ENCODE measurements at places on chromosomes 16 and 17. TPM values are rescaled to one million over a fixed set of nuclear protein-coding genes. Genes with fewer than 3 reads are reported as not detected.

- DNase-seq: no peak
Measured at GRCh38 chr17:73663614-73664013, 19.4 kb upstream of the SDK2 start.

Gene SMIM22
- total RNA-seq: 1.9 TPM

DNA sequence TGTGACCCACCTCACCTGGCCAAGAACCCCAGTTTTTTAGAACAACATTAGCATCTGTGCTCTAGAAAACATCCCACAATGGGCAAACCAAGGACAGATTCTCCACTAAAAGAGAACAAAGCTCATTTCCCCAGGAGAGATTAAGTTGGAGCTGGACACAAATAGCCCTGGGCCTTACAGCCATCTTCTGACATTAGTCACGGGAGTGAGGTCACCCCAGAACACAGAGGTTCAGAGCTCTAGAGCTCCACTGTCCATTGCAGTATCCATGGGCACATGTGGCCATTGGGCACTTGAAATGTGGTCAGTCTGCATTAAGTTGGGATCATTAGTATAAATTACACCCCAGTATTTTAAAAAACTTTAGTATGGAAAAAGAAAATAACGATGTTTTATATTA lies 47.6 kb upstream of the RBBP6 start:
- DNase-seq: no peak

DNA sequence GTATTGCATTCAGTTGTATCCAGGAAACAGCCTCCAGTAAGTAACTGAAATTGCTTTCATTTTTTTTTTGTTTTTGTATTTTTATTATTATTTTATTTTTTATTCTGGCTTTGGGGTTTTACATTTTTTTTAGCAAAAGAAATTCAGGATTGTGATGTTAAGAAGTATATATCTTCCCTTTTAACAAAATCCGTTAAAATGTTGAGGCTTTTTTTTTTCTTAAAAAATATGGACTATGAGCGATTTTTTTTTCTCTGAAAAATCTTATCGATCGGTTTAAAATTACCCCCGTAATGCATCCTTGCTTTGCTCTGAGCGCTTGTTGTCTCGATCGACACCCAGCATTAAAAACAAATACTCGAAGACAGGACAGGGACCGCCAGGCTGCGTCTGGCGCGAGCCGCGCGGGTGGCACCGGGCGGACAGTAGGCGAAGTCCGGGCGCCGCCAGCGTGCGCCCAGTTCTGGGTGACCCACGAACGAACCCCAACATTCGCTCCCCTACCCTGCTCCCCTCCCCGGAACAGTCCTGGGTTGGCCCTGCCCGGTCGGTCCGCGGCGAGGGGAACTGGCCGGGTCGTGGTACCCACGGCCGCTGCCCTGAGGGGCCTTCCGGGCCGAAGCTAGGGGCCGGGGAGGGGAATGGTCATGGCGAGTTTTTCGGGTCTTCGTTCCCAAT lies 482 bp downstream of the BAHCC1 start:
- DNase-seq: no peak

Gene OR4D1
- total RNA-seq: 0.17 TPM

GRCh38 chr17:39404542-39405378 lies 3.3 kb upstream of the FBXL20 start:
- DNase-seq: no peak

DNA sequence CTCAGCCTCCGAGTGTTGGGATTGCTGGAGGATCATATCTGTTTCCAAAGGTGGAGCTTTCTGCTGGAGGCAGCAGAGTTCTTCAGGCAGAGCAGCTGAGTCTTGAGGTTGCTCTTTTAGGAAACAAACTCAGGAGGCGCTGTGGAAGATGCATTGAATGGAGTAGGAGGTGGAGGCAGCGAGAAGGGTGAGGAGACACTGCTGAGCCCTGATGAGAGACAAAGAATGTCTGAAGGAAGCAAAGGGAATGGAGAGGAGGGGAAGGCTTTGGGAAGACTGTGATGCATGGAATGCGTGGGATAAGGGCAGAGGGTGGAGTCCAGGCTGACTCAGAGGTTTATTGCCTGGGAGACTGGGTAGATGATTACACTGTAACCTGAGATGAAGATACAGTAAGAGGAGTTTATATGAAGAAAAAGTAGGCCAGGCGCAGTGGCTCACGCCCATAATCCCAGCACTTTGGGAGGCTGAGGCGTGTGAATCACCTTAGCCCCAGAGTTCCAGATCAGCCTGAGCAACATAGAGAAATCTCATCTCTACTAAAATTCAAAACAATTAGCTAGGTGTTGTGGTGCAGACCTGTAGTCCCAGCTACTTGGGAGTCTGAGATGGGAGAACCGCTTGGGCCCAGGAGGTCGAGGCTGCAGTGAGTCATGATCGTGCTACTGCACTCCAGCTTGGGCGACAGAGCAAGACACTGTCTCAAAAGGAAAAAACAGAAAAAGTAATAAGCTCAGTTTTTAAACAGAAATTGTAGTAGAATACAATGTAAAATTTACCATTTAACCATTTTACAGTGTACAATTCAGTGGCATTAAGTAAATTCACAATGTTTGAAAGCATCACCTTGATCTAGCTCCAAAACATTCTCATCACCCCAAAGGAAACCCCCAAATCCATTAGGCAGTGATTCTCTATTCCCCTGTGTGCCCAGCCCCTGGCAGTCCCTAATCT lies 17.8 kb upstream of the TMEM219 start:
- DNase-seq: peak; percentile 19

DNA sequence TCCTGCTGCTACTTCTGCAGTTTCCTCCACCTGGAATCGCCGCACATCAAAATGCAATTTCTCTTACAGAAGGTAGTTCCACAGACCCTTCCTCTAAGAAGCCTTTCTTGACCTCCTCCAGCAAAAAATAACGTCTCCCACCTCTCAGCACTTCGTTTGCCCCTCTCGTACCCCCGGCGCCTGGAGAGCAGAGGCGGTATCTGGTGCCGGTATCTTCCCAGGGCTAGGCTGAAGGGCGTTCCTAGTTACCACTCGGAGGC lies 482 bp downstream of the DCTPP1 start:
- DNase-seq: no peak

DNA sequence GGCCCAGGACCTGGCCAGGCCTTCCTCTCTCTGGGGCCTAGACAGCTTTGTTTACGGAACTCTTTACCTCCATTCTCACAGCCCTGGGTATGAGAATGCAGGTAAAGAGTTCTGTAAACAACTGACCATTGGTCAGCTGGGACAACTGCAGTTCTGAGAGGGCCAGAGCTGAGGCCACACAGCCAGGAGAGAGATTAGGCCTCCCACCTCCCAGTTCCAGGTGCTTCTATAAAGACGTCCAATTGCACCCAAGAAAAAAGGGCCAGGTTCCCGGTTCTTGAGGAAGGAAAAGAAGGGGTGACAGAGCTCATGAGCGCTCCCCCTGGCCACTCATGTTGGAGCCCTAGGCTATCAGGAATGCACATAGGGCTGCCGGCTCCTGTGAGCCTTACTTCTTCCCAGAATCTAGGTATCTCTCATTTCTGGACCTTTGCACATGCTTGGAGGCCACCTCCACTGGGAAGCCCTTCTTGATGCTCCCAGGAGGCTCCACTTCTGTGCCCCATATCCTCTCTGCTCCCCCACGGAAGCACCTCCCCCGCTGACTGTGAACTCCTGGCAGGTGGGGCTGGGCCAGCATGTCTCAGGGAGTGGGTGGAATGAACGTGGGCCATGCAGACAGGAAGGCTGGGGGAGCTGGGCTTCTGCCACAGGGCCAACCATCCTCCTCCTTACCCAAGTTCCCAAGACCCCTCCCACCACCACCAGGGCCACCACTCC lies 13.1 kb downstream of the CNGB1 start:
- DNase-seq: no peak

- no peak for DNase-seq
Measured at GRCh38 chr17:61009663-61010062, 332.0 kb downstream of the BCAS3 start.

DNA sequence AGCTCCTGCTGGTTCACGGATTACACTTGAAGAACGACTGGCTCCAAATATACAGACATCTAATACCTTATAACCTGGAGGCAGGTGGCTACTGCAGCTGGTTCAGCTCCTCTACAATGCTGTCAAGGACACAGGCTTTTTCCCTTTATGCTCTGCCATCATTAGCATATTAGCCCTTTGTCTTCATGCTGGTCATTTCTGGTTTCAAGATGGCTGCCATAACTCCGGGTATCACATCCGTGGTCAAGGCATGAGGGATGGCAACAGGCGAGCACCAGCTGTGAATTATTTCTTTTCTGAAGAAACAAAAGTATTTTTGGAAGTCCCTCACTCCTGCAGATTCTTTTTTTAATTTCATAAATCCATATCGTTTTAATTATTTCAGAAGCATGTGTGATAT lies 124.3 kb upstream of the MED13 start:
- DNase-seq: no peak

- no peak for DNase-seq
Measured at GRCh38 chr16:50520451-50521245, 27.5 kb upstream of the NKD1 start.

GRCh38 chr17:71632328-71632727 lies 488.5 kb upstream of the SOX9 start:
- DNase-seq: no peak

GRCh38 chr16:31292704-31293103 lies 32.9 kb downstream of the ITGAM start:
- DNase-seq: no peak

DNA sequence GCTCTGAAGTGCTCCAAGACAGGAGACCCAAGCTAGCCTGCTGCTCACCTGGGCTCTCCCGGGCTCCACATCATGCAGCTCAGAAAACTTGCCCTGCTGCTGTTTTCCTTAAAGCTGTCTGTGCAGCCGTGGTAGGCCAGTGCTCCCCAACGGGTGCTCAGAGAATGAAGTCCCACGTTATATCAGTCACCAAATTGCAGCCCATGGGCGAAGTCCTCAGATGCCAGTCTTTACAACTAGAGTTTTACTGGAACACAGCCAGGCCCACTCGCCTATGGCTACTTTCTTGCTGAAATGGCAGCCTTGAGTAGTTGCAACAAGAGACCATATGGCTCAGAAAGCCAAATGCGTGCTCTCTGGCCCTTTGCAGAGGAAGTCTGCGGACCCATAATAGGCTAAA lies 6.3 kb downstream of the CREBBP start:
- no peak for DNase-seq

Gene SLC38A8
- not detected for total RNA-seq

DNA sequence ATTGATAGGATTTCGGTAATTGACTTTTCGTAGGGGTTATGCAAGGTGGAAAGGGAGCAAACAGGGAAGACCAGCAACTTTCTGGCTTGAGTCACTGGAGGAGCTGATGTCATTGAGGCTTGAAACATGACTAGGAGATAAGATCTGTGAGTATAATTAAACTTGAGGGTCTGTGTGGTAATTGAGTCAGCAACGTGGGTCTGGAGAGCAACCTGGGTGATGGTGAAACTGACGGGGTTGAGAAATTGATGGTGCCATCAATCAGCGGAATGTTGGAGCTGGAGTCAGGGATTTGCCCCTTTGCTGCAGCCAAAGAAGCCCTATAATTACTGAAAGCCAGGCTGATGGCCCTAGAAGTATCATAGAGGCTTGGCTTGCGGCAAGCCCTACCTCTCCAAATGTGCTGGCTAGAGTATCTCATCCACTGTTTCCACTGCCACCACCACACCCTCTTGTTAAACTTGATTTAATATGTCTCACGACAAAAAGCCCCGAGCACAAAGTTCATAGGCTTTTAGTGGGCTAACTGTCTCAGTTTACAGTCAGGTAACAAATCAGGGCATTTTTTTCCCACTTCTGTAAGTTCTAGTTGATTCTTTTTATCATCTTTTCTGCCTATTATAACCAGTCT lies 186.9 kb upstream of the ELAC2 start:
- DNase-seq: no peak

DNA sequence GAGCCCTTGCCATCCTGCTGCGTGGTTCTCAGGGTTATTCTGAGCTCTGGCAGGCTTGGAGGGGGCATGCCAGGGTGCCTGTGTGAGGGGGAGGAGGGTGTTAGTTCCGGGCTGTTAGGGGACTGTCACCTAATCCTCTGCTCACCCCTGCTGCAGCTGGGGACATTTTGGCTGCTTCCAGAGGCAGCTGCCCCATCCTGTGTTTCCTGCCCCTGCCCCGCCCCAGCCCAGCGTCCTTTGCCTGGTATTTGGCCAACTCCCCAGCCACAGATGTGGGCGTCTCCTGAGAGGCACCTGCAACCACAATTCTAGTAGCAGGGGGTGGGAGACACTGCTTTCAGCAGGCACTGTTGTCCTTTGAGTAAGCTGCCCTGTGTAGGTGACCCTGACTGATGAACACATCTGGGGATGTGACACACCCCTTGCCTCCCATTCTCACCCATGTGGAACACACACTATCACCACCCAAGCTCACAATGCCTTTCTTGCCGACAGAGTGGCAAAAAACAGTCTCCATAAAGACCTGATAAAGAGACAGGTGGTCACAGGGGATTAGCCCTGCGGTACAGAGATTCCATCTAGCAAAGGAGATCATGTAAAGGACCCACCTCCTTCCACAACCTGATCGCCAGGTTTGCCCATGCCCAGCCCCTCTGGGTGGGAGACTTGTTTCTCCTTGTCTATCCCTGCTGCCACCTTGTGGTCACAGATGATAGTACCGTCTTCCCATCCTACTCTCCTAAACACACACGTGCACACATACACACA lies at the start of gene CHRNE:
Gene CHRNE, minus strand, starts transcription at position 48 of the 768 bp plus-strand sequence. Its CDS starts 35 bp downstream, at position 13.
- DNase-seq: peak; percentile 91

DNA sequence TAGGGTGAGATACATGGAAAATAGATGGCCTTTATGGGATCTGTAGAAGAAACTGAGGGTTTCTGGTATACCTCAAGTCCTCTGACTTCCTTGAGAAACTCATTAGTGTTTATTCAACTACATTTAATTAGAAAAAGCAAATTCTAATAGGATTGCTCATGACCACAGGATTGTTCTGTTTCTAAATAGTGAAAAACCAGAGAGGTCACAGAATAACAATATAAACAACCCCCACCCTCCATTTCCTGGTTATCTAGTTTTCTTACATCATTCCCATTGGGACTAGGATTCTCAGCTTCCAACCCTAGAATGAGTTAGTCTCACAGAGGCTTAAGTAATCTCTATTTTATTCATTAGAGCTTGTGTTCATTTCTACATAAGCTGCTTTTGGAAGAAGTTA lies 30.0 kb downstream of the SF3B3 start:
- no peak for DNase-seq

DNA sequence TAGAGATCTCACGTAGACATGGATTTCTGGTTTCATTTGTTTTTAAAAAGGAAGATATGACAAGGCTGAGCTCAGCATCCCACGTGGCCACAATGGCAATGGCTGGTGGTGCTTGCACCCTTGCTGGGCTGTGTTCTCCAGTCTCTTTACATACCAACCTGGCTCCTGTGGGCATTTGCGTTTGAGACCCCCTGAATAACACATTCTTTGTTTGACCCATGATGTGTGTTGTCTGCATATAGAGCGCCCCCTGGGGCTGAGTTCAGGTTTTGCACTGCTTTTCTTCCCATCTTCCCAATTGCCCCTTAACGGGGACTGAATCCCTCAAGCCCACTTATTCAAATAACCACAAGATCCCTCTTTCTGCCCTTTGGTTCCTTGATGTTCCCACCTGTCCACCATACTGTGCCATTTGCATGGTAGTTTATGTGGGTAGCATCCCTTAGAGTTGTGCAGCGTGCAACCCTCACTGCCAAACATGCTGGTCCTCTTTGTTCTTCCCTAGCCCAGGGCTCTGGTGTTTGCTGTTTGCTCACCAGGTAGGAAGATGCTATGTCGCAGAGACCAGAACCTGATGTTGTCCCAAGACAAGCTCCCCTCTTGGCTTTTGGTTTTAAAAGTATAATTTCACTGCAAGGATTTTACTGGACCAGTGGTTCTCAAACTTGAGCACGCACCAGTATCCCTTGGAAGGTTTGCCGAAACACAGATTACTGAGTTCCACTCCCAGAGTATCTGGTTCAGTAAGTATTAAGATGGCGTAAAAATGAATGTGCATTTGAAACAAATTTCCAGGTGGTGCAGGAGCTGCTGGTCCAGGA lies 38.5 kb upstream of the NKD1 start:
- peak; percentile 83 for DNase-seq
